Activated CD4-positive, CD25-positive, alpha-beta regulatory T cell (primary cell): ENCODE measurements at places on chromosomes 7 and 10.

DNA sequence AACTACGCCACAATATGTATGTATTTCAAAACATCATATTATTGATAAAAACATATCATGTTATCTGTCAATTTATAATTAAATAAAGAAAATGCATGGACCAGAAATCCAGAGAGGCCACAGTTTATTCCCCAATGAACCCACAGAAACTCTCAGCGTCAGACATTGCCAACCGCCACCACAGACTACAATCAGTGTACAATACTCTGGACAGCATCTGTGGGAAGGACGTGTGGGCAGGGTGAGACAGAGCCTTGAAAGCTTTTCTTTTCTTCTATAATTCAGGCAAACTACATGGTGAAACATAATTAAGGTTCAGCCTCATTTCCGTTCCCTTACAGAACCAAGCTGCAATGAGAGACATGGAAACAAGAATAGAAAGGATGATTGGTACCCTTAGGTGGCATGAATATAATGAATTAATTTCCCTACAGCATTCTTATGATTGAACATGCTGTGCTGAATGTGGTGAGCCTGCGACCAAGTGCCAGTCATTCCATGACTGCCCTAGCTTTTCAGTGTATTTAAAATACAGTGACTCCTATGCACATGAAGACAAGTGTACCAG is 909.3 kb downstream of the SORCS1 start:
- no peak for DNase-seq

DNA sequence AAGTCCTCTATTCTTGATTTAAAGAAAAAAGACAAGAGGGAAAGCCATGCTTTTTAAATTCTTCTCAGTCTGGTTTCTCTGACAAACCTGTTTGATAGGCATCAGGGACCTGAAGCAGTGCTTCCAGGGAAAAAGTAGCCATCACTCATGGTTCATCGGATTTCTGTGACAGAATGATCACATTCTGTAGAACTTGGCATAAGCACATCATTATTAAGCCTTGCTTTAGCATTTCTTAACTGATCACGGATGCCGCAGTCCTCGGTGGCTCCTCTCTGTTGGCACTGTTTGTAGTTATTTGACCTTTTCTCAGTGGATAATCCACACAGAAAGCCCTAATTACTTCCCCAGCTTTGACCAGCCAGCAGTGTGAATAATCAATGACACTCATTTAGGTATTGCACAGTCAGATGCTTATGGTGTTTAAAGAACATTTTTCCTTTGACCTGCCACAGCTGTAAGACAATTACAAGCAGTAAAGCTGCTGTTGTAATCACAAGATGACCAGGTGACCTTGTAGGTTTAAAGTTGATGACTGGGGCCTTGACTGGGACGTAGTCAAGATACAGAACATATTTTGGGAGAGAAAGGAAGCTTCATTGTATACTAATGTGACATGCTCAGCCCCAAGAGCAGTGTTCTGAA is 64.4 kb upstream of the SKAP2 start:
- DNase-seq: no peak

GRCh38 chr7:112533591-112533990 is 52.8 kb downstream of the LSMEM1 start:
- no peak for DNase-seq

GRCh38 chr7:105487579-105488571 is 34.2 kb downstream of the PUS7 start:
- DNase-seq: no peak

GRCh38 chr10:133481657-133482056 is 27.9 kb downstream of the SCART1 start:
- DNase-seq: no peak

DNA sequence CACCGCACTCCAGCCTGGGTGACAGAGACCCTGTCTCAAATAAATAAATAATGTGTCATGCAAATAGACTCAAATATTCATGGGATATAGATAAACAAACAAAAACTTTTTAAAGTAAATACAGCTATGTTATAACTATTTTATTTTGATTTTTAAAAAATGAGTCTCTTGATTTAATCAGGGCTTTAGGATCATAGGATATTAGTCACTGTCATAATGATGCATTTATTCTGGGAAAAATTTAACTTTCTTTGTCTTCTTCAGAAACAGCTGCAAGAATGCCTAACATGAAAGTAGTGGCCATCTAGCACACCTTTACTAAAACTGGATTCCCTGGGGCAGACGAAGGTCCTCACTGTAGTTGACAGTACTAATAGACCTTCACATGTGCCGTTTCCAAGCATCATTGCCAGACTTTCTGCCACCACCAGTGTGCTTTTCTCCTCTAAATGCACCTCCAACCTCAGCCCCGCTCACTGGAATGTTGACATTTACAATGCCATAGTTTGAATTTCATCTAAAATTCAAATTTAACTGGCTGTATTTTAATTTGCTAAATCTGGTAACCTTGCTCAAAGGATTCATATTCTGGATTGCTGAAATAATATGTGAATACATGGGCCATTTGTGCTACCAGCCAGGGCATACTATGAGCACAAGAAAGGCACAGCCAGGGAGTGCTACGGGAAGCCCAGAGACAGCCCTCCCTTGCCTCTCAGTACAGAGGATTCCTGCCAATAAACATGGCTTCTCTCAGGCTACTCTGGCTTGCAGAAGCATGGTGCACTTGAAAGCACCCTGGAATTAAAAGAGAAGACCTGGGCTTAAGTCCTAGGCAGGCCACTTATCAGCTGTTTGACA is 63.4 kb upstream of the ADO start:
- DNase-seq: no peak

- DNase-seq: no peak
These were observed 81.5 kb upstream of the DIP2C start for GRCh38 chr10:770975-771374.
